Activated T-helper 1 cell treated with anti-CD3 and anti-CD28 coated beads, Interleukin-12 subunit alpha, Interleukin-12 subunit beta, Interleukin-2, Interleukin-4 antibody, amounts not matched to agents 30 ng/mL and 10 ng/mL and 1 ng/mL, durations not matched to agents 14 hours and 24 hours and 36 hours (primary cell): ENCODE measurements at places on chromosomes 2 and 18. TPM values are rescaled to one million over a fixed set of nuclear protein-coding genes. Genes with fewer than 3 reads are reported as not detected.

The ACADL gene
- total RNA-seq = not detected in 2 replicates

The FKBP7 gene
- 2.9 and 4.5 TPM in 2 replicates for total RNA-seq

The RGPD4 gene
- total RNA-seq = 0.18 TPM in 1 of 2 replicates, not detected in the other

The LBX2 gene
- 0.54 and 1.1 TPM in 2 replicates for total RNA-seq

The SCRN3 gene
- total RNA-seq = 14.0 and 19.8 TPM in 2 replicates

The RBM44 gene
- total RNA-seq = 0.49 and 1.1 TPM in 2 replicates

DNA sequence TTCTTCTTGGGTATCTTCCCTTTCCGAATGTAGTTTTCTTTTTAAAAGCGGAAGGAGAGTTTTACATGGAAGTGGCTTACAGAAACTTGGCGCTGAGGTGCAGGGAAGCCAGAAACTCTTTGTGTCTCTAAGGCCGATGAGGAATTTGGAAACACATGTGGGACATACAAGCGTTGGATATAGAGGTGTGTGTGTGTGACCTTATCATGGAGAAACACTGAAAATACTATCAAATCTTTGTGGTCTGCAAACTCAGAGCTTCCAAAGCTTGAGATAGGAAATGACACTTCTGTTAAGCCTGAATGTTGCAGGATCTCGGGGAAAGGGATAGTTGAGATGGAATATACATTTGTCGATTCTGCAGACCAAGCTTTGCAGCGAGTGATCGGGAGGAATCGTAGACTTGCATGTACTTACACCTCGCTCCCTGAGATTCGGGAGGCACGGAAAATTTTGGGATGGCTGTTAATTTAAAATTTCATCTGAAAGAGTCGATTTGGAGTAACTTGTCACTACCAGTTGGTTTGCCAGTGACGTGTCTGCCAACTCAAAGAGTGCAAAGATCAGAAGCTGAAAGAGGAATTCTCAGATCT, 1.0 kb downstream of the NAB1 start:
- no peak for DNase-seq

DNA sequence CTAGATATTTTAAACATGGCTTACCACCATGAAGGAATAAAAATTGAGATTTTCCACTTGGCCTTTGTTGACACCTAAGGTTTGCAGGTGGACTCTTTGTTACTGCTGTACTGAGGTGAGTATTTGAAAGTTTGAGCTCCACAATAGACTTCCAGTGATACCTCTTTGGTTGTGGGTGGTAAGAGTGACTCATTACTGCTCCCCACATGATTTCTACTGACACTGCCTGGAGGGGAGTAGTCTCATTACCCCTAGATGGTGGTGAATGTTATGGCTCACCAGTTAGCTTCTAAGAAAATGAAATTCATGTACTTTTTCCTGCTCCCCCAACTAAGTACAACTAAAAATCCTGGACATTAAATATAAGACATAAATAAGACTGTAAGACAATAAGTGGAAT, 1183.1 kb upstream of the TMEFF2 start:
- DNase-seq = no peak

DNA sequence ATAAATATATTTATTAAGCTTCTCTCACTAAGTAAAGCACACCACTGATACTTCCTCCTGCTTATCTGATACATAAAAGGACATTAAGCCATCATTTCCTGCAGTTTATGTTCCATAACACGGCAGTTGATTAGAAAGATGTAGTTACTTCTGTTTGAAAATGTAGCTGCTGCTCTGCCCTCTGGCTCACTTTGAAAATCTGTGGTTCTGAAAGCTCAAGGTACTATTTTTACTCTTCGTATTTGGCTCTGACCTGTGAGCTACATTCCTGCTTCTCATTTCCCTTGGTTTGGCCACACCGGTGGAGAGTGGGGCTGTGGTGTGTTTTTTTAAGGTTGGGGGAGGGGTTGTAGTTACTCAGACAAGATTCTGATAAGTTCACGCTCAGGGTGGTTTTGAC, 12.8 kb upstream of the TTN start:
- DNase-seq = no peak

DNA sequence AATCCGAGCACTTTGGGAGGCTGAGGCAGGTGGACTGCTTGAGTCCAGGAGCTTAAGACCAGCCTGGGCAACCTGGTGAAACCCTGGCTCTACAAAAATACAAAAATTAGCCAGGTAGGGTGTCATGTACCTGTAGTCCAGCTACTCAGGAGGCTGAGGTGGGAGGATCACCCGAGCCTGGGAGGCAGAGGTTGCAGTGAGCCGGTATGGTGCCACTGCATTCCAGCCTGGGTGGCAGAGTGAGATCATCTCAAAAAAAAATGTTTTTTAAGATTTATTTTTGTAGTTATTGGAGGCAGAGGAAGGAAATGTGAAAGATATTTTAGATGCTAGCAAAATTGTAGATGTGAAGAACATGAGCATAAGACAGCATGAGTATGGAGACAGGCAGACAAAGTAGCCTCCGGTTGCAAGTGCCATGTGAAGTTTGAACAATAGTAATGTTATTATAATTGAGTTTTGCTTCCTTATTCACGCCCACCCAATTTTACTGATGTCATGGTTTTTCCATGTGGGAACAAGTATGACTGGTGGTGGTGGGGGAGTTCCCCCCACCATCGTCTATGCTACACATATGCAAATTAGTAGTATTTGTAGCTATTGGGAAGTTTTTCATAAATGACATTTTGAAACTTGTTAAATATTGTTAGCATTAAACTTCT, 18.0 kb downstream of the REL start:
- no peak for DNase-seq
